ENCODE measurements at places on chromosomes 7 and 10.

DNA sequence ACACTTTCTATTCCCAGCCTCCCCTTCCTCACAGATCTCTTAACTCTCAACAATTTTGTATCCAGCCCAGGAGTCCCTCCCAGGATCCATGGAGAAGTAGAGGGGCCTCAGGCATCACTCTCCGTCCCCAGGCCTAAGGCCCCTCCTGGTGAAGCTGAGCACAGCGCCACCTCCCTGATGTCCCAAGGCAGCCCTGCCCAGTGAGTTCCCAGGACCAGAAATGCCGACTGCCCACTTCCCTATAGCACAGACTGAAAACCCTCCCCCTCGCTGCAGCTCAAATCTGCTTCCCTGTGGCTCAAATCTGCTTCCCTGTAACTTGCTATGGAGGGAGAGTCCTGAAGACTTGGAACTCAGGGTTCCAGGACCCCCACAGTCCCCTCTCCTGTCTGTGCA, 35.6 kb downstream of the YKT6 start:
- no peak for DNase-seq

GRCh38 chr7:33888166-33888565, 17.2 kb upstream of the BMPER start:
- no peak for DNase-seq

DNA sequence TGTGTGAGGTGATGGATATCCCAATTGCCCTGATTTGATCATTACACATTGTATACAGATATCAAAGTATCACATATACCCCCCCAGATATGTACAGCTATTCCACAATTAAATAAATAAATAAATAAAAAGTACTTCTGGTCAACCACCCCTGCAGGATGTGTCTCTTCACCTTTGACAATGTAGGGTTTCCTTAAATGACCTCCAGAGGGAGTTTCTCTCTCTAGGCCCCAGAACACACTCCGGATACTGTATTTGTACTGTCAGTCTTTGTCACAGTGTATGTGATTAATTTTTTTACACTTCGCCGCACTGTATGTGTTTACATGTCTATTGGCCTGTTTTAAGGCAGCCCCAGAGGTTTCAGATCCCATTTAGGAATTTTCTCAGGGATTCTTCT, 123.6 kb downstream of the ADCYAP1R1 start:
- DNase-seq = no peak

- DNase-seq = no peak
These were observed 105.2 kb upstream of the NOBOX start for GRCh38 chr7:144508702-144509101.

- DNase-seq = no peak
These were observed 3.1 kb downstream of the SOSTDC1 start for GRCh38 chr7:16462431-16462889.

GRCh38 chr10:100009793-100010676, at the start of gene DNMBP:
Gene DNMBP (minus strand): TSS chr10:100009947. CDS start chr10:99972124, 37,823 bp downstream.
- DNase-seq = no peak

DNA sequence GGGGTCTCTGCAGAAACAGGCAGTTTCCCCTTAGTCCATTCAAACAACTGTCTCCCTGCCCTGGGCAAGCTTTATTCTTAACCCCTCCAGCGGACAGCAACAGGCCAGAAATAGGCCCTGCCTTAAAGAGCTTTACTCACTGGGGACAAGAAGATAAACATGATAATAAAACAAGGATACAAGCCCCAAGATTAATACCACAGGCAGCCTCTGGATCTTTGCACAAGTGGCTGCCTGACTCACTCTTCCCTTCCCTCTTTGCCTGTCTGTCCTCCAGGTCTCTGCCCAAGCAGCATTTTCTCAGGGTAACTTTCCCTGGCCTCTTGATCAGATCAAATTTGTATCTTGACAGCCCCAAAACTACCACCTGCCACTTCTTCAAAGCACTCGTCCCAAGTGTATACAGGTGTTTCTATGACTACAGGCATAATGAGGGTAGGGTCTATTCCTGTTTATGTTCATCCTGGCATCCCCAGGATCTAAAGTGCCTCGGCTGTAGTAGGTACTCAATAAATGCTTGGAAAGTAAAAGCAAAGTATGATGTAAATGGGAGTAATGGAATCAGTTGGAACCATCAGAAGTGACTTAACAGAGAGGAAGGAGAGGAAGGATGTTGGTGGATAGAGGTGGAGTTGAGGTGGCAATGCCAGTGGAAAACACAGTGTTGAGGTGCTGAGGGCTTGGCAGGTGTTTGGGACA, 7.0 kb upstream of the CAMK2G start:
- no peak for DNase-seq

GRCh38 chr10:89120931-89121763, 86.0 kb downstream of the CH25H start:
- DNase-seq = no peak

DNA sequence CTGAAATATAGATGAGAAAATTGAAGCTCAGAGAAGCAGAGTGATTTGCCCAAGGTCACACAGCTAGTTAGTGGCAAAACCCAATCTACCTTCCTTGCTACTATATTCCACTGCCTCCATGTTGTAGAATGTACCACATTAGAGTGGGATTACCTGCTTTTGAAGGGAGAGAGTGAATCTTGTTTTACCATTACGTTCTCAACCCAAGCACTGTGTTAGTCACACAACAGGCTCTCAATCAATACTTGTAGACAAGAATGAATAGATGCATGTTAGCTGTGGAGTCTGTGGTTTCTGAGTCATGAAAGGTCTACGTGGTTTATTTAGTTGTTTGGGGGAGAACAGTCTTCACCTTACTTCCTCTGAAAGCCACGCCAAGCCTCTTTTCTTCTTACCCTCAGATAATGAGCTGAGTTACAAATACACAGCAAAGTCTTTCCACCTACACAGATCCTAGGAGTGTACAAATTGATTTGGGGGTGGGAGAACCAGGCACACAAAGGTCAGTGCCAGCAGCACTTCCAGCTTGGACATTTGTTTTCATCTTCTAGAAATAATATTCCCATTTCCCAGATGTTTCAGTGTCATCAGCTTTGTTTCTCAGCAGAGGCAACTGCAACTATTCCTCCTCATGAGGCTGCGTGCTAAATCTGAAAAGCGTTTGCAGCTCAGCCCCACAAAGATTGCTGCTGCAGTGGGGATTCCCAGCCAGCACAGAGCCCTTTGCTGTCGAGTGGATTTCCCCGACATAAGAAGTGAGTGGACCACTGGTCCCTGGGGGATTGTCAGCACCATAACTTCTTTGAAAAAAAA, 71.5 kb upstream of the ADO start:
- DNase-seq = no peak

Data from cerebellar nuclear complex (tissue), 1 donor.